ENCODE measurements at places on chromosomes 6 and 20.

GRCh38 chr6:88179692-88180091, 13.5 kb upstream of the CNR1 start:
- no peak for DNase-seq

DNA sequence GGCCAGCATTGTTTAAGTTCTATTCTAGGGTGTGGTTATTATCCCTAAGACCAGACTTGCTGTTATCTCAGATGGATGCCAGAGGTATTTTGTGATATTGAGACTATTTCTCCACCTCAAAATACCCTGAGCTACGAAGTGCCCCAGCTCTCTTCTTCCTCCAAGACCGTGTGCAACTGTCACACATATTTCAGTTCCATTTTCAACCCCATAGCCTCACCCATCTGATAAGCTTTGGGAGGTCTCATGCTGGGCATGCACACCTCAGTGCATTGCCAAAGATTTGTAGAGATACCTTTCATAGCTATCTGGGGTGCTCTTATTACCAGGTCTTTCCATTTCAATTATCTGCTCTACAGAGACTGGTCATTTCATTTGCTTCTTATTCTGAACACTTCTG, 815.8 kb upstream of the EYS start:
- no peak for DNase-seq

DNA sequence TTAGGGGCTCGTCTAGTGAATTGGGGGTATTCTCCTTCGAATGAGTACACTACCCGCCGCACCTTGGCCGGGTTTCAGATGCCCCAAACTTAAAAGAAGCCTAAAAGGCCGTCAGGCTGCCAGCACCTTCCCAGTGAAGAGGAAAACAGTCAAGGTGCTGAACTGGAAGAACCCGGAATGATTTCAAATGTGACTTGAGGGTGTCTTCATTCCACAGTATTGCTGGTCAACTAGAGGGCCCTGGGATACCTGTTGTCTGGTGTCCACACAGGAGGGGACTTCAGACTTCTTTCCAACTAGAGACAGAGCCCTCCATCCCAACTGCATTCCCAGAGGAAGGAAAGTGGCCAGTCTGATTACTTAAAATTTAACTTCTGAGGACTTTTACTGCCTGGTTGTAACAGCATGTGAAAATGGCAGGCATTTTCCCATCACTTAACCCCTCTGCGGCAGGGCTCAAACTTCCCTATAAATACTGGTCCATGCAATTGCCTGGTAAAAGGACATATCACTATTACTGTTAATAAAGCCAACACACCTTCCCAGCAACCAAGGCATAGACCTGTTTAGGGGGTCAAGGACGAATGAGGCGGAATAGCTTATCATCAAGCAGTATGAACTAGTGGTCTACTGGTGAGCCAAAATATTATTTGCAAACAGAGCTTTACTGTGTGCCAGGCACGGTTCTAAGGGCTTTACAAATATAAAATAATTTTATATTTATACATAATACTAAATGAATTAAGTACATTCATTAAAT, 651 bp upstream of the SAMHD1 start:
- no peak for DNase-seq

DNA sequence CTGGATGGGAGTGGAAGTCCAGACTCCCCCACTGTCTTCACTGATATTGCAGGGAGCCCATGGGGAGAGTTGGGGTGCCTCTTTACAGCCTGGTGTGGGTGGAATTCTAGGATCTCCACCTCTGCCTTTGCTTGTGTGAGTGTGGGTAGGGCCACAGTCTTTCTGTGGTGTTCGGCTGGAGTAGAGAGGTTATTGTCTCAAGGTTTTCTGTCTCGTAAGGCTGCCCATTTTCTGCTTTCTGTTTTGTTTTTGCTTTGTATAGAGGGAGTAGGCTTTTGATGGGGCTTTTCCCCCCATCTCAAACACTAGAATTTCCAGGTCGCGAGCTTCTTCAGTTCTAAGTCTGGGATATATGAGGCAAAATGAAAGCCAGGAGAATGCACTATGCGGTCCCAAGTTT, 40.4 kb upstream of the ELMO2 start:
- no peak for DNase-seq

- DNase-seq = no peak
Observed at GRCh38 chr6:57224769-57225515, 2.8 kb upstream of the RAB23 start.

DNA sequence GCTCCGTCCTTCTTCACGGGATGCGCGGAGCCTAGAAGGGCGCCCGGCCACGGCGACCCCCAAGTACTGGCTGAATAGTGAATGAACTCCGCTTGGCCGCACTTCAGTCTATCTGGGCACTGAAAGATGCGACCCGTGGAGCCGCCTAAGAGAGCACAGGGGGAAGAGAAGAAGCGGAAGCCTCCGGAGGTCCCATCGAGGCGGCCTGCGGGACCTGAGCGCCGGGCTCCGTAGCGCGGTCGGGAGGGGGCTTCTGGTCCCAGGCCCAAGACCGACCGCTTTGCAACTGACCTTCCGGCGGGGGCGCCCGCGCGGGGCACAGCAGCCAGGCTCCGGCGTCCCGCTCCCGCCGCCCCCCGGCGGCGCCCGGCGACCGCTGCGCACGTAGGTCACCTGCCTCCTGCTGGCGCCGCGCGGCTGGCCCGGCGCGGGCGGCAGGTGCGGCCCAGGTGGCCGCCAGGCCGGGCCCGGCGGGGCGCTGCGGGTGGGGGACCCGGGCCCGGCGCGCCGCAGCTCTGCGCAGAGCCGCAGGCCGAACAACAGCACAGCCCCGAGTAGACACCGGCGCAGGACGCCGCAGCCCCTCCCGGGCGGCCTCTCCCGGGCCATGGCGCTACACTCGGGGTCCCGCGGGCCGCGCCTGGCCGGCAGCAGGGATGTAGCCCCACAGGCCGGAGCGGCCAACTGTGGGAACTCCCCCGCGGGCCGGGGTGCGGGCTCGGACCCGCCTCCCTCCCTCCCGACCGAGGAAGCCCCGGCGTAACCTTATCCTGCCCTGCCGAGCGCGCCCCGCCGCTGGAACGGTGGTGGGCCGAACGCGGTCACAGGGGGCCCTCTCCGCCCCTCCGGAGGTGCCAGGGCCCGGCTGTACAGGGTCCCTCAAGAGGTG, at the start of gene METTL24:
METTL24 (minus strand) TSS at position 686 of the 889 bp plus-strand sequence; CDS start at position 609, 77 bp downstream.
- DNase-seq = no peak

DNA sequence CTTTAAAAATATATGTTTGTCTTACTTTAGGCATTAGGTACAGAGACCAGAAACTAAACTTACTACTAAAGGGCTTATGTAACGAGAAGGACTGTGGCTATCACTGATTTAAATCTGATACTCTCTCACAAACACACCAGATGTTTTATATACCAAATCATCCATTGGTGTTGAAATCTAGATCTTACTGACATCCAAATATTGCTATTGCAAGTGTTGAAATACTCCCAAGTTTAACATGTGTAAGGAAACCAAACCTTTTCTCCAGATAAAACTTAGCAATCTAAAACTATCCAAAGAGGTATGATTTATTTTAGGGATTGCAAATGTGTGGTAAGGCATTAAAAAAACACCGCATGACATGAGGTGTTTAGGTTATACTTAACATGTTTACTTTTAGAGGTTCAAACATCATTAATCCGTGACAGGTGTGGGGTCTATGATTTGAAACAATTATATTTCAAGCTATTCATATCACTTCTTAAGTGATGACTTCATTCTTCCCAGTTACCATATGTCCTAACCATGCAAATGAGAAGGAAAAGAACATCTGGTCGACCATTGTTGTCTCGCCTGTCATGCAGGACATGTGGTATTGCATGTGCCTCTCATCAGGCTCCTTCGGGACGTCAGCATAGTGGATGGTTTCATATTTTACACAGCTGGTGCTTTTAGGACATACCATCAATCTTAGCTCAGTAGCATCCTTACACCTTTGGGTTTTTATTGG, 168.3 kb upstream of the SPACA1 start:
- no peak for DNase-seq

- no peak for DNase-seq
Observed at GRCh38 chr20:46376196-46376785, 30.1 kb downstream of the ELMO2 start.

- no peak for DNase-seq
Observed at GRCh38 chr6:158043586-158044524, 62.2 kb downstream of the SYNJ2 start.

- no peak for DNase-seq
Observed at GRCh38 chr20:17679941-17680835, 1.9 kb downstream of the RRBP1 start.

DNA sequence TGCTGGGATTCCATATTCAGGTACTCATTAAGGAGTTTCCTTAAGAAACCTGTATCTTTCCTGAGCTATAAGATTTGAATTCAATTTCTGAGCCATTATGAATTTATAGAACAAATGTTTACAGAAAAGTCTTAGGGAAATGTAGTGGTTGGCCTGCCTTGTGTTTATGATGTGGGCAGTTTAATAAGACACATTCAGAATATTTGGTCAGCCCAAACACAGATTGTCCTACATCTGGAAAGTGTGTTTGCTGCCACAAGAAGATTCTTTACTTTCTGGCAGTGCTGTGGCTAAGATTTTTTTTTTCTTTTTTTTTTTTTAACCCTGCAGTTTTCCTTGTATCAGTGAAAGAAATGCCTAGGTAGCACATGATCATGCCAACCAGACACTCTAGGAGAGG, 15.2 kb downstream of the TBX18 start:
- DNase-seq = no peak

GRCh38 chr6:20350215-20350614, 51.5 kb upstream of the E2F3 start:
- DNase-seq = no peak

DNA sequence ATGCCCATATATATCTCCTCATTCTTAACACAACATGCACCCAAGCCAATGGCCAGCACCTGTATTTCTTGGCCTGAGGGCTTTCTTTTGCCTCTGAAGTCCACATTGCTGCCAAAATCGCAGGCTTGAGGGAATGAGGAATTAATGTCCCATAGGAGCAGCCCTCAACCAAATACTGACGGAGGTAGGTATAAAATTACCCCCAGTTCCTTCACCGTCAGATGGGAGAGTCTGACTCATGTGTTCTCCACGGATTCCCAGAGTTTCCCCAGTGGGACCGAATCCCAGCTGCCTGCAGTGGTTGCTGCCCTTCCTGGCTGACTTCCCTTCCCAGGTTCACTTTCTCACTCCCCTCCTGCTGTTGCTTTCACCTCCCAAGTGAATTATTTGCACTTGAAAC, 602.2 kb upstream of the NOX3 start:
- DNase-seq = no peak

DNA sequence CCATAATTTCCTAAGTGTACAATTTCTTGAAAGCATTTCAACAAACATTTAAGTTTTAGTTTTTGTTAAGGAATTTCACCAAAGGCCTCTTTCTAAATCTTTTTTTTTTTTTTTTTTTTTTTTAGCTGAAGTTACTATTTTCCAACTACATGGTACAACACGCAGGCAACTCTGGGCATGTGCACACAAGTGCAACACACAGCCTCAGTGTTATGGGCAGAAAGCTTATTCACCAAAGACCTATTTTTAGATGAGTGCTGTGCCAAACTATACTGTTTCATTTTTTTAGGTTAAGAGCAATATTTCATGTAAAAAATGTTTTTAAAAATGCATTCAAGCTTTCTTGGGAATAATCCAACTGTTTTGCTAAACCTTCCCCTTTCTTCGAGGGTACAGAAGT, 42.0 kb upstream of the MAP3K4 start:
- no peak for DNase-seq

DNA sequence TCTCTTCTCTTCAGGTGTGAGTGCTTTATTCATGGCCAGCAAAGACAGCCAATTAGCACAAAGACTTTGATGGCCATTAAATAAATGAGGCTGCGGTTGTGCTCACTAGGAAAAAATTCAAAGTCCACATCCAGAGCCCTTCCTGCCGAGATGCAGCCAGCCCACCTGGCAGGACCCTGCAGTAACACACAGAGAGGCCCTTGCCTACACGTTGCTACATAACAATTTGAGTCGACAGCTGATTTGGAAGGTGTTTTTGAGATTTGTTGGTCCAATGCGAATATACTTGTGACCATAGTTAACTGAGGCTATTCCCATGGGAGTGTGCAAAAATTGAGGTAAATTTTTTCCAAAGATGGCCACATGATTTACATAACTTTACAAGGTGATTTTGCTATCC, 605.4 kb upstream of the HTR1E start:
- DNase-seq = no peak

DNA sequence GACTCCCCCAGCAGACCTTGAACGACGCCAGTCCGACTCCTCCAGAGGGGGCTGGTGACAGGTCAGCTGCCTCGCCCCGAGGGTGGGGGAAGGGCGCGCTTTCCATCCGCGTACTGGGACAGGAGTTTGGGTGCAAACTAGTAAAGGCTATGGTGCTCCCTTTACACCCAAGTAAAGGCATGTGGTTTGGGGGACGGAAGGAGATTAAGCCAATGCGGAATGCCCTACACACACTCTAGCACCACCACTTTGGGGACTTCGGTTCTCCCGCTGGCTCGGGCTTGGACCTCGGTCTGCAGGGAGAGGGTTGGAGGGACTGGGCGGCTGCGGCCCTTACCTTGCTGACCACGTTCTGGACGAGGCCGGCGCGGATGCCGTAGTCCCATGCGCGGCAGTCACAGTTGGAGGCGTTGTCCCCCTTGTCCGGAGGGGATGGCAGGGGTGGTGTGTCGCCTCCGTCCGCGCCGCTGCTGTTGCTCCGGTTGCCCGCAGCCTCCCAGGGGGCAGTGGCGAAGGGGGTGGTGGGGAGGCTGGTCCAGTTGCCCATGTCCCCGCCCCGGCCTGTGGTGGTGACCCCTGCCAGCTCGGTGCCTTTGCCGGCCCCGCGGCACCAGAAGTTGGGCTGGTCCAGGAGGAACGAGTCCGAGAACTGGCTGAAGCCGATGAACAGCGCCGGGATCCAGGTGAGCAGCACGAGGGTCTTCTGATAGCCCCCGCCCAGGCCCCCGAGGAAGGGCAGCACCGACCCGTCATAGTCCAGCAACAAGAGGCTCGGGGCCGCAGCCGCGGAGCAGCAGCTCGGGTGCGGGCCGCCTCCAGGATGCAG, 1.1 kb downstream of the SLC22A23 start:
- no peak for DNase-seq

DNA sequence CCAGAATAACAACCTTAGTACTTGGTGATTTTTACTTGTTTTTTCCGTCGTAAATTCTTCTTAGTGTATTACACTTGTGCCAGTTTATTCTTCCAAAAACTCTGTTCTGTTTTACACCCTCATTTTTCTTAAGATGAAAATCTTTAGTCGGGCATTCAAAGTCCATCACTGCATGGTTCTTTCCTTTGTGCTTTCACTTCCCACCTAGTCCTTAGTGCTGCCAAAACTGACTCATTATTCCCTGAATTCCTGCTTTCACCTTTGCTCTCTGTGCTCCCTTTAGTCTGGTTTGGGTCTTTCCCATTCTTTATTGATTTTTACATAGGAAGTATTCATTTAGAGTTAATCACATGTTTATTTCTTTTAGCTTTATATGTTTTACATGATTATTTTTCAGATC, 3.3 kb downstream of the TRMT11 start:
- no peak for DNase-seq

DNA sequence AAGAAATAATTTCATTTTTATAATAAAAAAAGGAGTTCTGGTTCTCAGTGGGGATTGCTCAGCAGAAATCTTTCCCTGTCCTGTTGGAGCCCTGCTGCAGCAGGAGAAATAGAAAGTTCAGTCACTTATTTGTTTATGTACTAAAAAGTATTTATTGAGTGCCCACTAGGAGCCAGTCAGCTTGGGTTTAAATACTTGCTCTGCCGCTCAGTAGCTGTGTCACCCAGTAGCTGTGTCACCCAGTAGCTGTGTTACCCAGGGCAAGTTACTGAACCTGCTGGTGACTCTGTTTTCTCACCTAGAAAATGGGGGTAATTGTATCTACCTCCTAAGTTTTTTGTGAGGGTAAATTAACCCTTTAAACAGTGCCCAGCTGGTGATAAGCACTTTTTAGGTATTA, 32.9 kb downstream of the FOXF2 start:
- DNase-seq = no peak

- DNase-seq = no peak
Observed at GRCh38 chr6:107333491-107333890, 125.9 kb downstream of the PDSS2 start.

All from D721Med (cell line).